ENCODE measurements at places on chromosomes 7 and 10. TPM values are rescaled to one million over a fixed set of nuclear protein-coding genes. Genes with fewer than 3 reads are reported as not detected.

GNG11 gene
- 22.6 TPM for total RNA-seq

NRCAM gene
- total RNA-seq, result 2.0 TPM

DNA sequence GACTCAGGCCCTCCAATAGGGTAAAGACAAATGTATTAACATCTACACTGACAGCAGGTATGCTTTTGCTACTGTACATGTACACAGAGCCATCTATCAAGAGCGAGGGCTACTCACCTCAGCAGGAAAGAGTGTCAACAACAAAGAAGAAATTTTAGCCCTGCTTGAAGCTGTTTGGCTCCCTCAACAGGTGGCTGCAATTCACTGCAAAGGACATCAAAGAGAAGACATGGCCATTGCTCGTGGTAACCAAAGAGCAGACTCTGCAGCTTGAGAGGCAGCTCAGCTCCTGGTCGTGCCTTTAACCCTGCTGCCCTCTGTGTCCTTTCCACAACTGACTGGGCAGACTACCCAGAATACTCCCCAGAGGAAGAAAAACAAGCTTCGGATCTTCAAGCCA, 5.1 kb downstream of the AKR1B15 start:
- H3K4me3 ChIP-seq, result no peak overlapping the region
- H3K36me3 ChIP-seq, result no peaks in the 10 kb centered on the region
- H3K27me3 ChIP-seq, result no peaks in the 10 kb centered on the region
- H3K4me1 ChIP-seq, result no peaks in the 10 kb centered on the region

DNA sequence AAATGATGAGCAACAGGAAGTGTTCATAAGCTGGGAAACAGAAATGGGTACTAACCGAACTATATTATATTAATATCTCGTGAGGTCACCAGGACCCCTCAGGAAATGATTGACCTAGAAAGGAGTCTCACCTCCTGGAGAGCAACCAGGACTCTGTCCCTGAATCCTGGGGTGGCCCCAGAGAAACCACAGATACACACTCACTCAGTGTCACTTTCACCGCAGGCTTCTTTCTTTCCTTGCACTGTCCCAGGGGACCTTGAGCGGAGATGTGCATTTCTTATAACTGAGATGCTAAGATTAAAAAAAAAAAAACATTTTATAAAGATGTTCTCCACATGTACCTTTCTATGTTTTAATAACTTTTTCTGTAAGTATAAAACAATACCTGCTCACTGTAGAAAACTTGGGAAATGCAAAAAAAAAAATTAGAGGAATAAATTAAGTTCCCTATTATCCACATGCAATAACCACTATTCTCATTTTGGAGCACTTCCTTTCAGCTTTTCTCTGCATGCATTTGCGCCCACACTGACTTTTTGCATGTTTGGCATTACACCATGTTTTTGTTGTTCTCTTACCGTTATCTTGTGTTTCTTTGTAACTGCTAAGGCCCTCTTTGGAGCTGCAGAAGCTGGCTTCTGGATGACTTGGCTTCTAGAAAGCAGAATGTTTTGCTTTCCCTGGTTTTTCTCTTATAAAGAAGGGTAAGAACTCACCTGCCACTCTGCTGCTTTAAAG, 15.0 kb downstream of the NOD1 start:
- H3K27ac ChIP-seq, result no peak overlapping the region
- DNase-seq, result no peak
- H3K4me1 ChIP-seq, result peaks cover 70% of the 10 kb centered on the region
- H3K4me3 ChIP-seq, result no peak overlapping the region

DNA sequence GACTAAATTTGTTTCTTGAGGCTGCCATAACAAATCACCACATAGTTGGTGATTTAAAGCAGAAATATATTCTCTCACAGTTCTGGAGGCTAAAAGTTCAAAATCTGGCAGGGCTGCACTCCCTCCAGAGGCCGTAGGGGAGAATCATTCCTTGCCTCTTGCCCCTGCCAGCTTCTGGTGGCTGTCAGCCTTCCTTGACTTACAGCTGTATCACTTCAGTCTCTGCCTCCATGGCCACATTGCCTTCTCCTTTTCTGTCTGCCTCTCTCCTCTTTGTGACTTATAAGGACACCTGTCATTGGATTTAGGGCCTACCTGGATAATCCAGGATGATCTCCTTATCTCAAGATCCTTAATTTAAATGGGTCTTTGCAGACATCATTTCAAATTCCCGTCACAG, 5.8 kb upstream of the LRRC4 start:
- no peak overlapping the region for H3K4me3 ChIP-seq
- H3K4me1 ChIP-seq, result peaks cover 6% of the 10 kb centered on the region
- H3K27me3 ChIP-seq, result no peaks in the 10 kb centered on the region

DNA sequence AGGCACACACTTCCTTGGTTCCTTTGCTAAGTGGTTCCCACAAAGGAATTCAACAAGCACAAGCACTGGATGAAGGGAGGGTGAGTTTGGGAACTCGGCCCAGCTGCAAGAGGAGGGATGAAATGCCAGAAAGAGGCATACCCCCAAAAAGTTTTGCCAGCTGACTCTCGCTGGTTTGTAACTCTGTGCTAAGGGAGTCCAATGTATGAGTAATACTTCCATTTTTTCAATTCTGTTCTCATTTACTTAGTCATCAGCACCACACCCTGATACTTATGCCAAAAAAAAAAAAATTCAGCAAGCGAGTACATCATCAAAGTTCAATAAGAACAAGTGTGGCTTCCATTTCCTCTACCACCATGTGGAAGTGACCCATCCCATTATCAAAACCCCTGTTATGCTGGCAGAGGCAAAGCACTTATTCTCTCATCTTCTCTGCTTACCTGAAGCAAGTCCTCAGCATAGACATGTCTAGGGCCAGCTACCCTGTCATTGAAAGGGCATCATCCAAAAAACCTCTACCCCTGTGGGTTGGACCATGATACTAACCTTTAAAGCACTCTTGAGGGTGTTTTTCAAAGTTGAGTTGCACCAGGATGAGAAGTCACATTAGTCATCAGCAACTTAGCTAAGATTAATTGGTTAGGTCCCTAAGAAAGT, 6.9 kb upstream of the HYCC1 start:
- H3K27me3 ChIP-seq, result no peaks in the 10 kb centered on the region
- H3K27ac ChIP-seq, result peak overlapping the region; percentile 14
- peaks cover 8% of the 10 kb centered on the region for H3K4me1 ChIP-seq
- H3K4me3 ChIP-seq, result no peak overlapping the region
- H3K36me3 ChIP-seq, result no peaks in the 10 kb centered on the region
- DNase-seq, result no peak

All from upper lobe of right lung (tissue), 1 donor.